ENCODE measurements at places on chromosomes 6 and 20. TPM values are rescaled to one million over a fixed set of nuclear protein-coding genes. Genes with fewer than 3 reads are reported as not detected.

SLC22A2 gene
- polyA plus RNA-seq, result 16.8 TPM

GRCh38 chr6:105164418-105164817 is 15.4 kb downstream of the POPDC3 start:
- DNase-seq, result no peak

DNA sequence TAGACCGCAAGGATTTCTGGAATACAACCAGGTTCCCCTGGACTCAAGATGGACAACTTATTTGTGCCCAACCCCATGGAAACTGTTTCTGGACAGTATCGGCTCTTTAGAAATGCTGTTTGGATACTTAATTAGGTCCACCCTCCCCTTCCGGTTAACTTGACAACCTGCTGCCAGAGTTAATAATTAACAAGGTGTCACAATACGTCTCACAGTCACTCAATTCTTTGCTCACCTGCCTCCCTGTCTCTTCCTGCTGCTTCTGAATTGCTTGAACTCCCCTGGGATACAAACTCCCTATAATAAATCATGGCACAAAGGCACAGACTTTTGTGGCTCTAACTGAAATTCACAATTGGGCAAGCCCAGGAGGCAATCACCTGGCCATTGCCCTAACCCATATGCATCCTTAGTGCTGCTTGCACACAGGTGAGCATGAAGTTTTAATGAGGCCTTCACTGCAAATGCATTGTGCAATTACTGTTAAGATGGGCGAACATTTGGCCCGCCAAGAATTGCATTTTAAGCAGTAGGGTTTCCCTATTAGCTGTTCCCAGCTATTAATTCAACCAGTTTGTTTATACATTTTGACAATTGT is 504.4 kb upstream of the NOX3 start:
- DNase-seq, result no peak

DNA sequence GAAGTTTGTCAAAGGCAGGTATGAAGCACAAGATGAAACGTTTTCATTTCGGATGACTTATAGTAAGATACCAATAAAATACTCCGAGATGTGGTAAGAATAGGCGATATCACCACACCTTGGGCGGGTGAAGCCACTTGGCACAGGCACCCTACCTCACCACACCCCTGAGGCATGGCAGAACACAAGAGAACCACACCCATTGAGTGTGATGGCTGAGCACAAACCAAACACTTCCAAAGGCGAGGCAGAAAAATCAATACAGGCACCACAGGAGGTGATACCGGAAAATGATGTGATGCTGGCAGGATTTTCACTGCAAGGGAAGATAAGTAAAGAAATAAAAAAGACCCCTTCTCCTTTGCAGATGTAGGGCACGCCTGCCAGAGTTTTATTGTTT is 332.9 kb upstream of the PRDM1 start:
- no peak for DNase-seq

DNA sequence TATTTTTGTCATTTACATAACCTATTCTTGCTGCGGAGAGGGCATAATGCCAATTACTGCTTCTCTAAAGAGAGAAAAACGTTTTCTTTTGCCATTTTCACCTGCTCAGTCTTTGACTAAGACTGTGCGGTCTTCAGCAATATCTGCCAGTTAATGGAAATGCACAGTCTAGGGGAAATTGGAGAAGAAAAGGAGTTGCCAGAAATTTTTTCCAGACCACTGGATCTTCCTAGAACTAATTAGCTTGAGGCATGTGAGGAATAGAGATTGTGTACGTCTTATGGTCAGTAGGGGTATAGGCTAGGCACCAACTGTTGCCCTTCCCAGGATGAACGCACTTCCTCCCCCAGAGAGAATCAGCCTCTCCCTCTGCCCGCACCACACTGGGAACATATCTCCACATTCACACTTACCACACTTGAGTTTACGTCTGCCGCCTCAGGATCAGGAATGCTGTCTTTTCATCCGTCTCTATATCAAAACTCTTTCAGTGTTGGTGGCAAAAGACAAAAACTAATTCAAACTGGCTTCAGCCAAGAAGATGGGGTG is 67.9 kb upstream of the E2F3 start:
- DNase-seq, result no peak

- no peak for DNase-seq
Measured at GRCh38 chr6:90184334-90185298, 112.0 kb downstream of the BACH2 start.

DNA sequence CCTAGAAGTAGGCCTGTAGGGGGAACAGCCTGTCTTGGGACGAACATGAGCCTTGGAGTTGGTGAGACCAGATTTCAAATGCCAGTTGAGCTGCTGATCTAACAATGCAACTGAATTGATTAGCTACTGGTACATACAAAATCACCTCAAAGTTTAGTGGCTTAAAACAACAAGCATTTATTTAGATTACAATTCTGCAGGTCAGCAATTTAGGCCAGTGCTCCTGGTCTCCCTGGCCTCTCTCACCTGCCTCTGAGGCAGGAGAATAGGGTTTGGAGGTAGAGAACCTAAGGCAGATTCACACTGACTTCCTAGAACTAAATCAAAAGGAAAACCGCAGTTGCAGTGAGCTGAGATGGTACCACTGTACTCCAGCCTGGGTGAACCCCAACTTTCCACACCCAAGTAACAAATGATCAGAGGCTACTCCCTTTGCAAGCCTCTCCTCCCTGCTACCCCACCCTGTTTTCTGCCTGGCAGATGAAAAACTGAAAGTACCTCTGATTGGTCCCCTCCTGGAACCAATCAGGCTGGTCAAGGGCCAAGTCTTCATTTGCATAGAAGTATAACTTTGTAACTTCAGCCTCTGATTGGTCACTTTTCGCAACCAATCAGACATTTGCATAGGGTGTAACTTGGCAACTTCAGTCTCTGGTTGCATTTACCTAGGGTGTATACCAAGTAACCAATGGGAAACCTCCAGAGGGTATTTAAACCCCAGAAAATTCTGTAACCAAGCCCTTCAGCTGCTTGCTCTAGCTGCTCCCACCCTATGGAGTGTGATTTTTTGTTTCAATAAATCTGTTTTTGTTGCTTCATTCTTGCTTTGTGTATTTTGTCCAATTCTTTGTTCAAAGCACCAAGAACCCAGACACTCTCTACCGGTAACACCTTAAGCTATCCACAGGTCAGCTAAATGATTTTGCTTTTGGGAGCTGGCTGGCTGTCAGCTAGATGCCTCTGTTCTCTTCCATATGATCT is 8.1 kb upstream of the UBR2 start:
- no peak for DNase-seq

All from renal cortex interstitium (tissue), 15 donors.